Stimulated activated CD4-positive, alpha-beta T cell treated with anti-CD3 and anti-CD28 coated beads, Interleukin-15, amount 100 ng/mL, for 24 hours (primary cell): ENCODE measurements at places on chromosomes 1 and 21.
A peak's percentile ranks its signal among the peaks of the same experiment; 100 is the strongest.

GRCh38 chr1:52423771-52424170 lies 19.4 kb downstream of the PRPF38A start:
- DNase-seq = peak; percentile 65

DNA sequence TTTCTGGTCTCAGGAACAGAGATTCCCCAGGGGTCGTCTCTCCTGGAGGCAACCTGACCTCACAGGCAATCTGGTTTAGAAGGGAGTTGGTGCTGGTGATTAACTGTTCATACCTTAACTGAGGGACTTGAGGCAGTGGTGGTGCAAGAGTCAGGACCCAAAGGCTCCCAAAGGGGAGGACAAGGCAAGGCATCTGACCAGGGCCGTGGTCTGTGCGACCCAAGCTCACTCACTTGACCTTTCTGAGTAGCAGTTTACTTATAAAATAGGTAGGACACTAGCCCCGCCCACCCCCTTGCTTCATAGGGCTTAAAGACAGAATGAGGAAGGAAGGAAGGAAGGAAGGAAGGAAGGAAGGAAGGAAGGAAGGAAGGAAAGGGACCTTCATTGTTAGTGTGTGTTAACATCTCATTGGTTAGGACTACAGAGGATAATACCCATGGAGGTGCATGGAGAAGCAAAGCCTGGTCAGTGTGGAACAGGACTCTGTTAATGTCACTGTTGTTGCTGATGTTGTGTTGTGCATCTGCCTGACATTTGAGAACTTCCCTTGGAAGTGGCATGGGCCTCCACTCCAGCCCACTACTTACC lies 4.6 kb upstream of the KCNA2 start:
- DNase-seq = no peak

DNA sequence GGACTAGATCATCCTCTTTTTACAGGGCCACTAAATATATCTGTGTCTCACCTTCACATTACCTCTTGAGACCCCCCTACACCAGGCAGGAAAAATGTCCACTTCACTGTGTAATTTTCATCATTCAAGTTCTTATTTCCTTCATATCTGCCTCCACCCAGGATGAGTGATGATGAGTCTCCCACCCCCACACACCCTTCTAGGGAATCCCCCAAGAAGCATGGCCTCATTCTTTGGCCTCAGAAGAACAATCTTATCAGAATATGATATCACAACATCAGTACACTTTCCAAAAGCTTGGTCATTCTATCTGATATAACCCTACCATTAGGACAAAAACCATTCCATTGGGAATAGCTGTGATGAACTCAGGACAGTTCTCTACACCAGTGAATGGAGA lies 170.3 kb upstream of the DUSP10 start:
- DNase-seq = peak; percentile 34

- DNase-seq = no peak
Measured at GRCh38 chr1:174135211-174135610, 24.1 kb upstream of the RABGAP1L start.

- DNase-seq = no peak
Measured at GRCh38 chr1:152410599-152410998, 3.5 kb downstream of the CRNN start.

DNA sequence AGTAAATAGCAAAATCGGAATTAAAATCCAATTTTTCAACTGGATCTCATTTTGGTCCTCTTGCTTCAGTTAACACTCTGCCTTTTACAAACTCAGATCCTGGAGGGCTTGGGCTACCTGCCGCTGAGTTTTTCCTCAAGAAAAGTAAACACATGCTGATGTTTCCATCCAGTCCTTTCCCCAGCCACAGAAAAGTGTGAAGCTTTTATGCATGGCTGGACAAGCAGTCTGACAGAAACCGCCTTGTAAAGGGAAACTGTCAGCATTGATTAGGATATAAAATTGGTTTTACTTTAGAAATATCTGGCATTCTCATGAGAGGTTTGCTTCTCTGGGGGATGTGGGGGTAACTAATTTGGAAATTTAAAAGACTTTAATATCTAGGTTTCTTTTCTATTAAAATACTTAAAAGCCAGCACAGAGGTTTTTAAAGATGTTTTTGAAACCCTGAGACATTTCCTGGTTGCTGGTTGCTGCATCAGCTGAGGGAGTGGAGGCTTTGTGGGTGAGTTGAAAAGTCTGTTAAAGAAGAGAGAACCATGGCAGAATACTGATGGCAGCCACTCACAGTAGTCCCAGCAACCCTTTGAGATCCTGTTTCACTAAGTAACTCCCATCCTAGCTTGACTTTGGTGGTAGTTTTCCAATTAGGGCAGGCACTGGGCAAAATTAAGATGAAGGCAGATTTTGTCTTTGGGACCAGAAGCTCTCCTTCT lies 238.3 kb downstream of the PAPPA2 start:
- DNase-seq = no peak

DNA sequence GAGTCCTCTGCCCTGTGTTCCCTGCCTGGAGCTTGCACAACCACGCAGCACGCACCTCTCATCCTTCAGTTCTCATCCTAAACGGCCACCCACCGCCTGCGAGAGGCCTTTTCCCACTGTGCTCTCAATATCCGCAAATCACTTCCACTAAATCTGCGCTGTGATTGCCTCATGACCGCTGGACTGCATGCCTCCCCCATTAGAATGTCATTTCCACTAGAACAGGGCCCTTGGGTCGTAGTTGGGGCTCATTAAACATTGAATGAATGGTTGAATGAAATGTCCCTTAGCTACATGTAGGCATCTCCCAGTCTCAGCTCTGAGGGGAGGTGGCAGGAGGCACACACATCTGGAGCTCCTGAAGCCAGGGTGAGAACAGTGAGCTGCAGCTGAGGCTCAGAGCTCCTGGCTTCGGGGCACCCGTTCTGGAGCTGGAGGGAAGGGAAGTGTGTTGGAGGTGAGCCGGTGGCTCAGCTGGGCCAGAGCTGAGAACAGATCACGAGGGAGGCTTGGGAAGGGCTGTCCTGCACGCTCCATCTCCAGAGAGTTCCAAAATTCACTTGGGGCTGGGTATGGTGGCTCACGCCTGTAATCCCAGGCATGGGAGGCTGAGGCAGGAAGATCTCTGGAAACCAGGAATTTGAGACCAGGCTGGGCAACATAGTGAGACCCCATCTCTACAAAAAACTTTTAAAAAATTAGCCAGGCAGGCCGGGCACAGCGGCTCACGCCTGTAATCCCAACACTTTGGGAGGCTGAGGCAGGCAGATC lies 30.4 kb downstream of the TMEM201 start:
- DNase-seq = no peak

- DNase-seq = no peak
Measured at GRCh38 chr1:46301406-46301807, 2.0 kb downstream of the LRRC41 start.

- DNase-seq = no peak
Measured at GRCh38 chr1:234120327-234120944, 216.0 kb downstream of the SLC35F3 start.

- DNase-seq = no peak
Measured at GRCh38 chr1:215543191-215543606, 23.9 kb upstream of the KCTD3 start.

DNA sequence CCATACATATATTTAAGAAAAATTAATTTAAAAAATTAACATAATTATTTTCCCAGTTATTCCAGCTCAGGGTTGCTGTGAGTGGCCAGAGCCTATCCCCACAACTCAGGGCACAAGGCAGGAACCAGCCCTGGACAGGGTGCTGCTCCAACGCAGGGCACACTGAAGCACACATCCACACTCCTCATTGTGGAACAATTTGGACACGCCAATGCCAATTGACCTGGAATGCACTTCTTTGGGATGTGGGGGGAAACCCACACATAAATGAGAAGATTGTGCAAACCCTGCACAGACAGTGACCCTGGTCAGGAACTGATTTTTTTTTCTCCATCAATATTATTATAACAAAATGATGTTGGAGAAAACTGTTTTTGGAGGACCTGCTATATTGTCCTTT lies 23.4 kb downstream of the SAMSN1 start:
- DNase-seq = no peak

DNA sequence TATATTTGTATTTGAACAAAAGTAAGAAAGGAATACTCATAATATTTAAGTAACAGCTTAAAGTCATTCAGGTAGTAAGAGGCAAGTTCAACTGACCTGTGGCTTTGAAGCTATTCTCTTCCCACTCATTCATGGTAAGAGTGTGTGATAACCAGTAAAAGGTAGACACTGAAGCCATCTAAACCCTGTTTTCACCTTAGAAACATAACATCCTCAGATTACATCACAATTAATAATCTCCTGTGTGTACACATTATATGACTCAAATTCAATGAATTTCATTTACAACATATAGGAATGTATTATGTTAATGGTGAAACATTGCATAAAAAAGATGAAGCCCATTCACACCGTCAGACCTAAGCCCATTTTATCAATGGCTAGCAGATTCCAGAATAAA lies 364.8 kb upstream of the SNX7 start:
- DNase-seq = no peak

- no peak for DNase-seq
Measured at GRCh38 chr1:2544093-2544874, 11.9 kb upstream of the TNFRSF14 start.

- DNase-seq = no peak
Measured at GRCh38 chr1:233497679-233498078, 116.2 kb upstream of the KCNK1 start.

- DNase-seq = no peak
Measured at GRCh38 chr1:2212274-2212531, 15.9 kb upstream of the SKI start.

- DNase-seq = peak; percentile 13
Measured at GRCh38 chr21:23936224-23936623, 1671.1 kb downstream of the MRPL39 start.

- no peak for DNase-seq
Measured at GRCh38 chr1:234869182-234870019, 259.2 kb downstream of the TOMM20 start.

GRCh38 chr1:29629814-29630516 lies 393.6 kb downstream of the PTPRU start:
- no peak for DNase-seq

GRCh38 chr1:201471772-201472171 lies 2.8 kb upstream of the PHLDA3 start:
- DNase-seq = no peak

- no peak for DNase-seq
Measured at GRCh38 chr21:45320261-45321025, 32.7 kb upstream of the POFUT2 start.

- no peak for DNase-seq
Measured at GRCh38 chr1:238568735-238569134, 678.0 kb upstream of the ZP4 start.

DNA sequence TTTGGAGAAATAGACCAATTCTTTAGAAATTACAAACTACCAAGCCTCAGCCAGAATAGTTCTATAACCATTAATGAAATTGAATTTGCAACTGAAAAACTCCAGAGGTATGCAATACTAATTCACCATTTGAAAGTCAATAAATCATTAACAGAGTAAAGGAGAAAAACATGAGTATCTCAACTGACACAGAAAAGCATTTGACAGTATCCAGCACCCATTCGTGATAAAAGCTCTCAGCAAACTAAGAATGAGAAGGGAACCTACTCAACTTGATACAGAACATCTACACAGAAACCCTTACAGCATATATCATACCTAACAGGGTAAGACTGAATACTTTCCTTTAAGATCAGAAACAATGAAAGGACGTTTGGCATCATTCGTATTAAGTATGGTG lies 54.3 kb downstream of the ST6GALNAC5 start:
- no peak for DNase-seq

DNA sequence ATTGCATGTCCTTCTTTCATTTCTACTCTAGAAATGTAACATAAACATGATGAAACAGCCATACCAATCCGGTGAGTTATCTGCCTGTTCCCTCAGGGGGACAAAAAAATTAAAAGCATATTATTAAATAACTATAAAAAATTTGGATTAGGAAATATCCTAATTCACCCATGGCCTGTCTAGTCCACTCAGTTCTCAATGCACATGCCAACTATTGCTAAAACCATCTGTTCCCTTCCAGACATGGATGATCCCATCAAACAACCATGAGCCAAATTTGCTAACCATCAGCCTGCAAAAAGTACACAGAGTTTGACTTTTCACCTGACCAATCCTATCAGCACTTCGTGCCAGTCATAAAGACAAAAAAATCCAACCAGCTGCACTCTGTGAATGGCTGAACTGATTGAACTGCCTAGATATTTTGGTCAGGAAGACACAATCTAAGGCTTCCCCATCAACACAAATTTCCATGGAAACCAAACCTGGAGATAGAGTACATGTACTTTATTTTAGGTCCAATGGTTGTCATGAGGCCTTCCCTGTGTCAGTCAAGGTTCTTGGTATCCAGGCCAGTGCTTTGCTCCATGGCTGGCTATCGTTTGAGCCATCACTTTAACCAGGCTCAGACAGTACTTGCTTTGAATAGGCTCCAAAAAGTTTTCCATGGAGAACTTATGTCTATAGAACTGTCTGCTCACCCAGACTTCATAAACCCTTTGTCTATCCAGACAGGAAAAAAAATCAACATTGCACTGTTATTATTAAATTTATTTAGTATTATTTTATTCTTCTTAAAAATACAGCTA lies 570.8 kb downstream of the LTN1 start:
- no peak for DNase-seq

GRCh38 chr1:226125097-226125630 lies 61.4 kb downstream of the ACBD3 start:
- peak; percentile 93 for DNase-seq

GRCh38 chr1:174841747-174842146 lies 158.0 kb upstream of the CACYBP start:
- DNase-seq = no peak

GRCh38 chr1:41712081-41712480 lies 206.6 kb downstream of the HIVEP3 start:
- no peak for DNase-seq

DNA sequence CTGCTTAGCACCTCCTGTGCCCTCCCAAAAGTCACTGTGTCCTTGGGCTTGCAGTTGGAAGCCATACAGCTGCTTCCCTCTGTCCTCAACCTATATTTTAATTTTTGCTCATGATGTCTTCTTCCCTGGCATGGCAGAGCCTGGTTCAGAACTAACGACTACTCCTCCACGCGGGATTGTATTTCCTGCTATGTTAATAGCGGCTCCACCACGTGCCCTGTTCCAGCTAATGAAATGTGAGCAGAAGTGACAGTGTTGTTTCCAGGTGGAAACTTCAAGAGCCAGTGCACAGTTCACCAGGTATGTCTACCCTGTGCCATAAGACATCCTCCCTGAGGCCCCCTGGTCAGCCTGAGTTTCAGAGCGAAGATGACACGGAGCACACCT lies 52.1 kb downstream of the DHRS3 start:
- no peak for DNase-seq

- peak; percentile 65 for DNase-seq
Measured at GRCh38 chr1:17274186-17275170, 25.6 kb downstream of the PADI3 start.
